ENCODE measurements at places on chromosomes 4 and X.

DNA sequence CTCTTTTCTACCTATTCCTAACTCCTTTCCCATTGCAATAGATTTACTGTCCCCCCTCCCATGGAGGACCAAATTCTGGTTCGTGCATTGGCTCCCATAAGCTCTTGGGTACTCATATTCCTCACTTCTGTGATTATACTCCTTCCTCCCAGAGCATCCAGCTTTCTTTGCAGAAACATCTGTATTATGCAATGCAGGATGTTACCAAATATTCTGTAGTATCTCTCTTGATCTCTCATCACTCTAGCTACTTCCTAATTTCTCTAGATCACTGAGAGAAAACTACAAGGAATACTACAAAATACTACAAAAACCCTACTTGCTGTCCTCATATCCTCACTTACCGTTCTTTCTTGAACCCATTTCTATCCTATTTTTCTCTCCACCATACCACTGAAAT lies 395.9 kb upstream of the HS3ST1 start:
- DNase-seq: no peak

GRCh38 chr4:148006001-148006400 lies 274.1 kb downstream of the ARHGAP10 start:
- no peak for DNase-seq

DNA sequence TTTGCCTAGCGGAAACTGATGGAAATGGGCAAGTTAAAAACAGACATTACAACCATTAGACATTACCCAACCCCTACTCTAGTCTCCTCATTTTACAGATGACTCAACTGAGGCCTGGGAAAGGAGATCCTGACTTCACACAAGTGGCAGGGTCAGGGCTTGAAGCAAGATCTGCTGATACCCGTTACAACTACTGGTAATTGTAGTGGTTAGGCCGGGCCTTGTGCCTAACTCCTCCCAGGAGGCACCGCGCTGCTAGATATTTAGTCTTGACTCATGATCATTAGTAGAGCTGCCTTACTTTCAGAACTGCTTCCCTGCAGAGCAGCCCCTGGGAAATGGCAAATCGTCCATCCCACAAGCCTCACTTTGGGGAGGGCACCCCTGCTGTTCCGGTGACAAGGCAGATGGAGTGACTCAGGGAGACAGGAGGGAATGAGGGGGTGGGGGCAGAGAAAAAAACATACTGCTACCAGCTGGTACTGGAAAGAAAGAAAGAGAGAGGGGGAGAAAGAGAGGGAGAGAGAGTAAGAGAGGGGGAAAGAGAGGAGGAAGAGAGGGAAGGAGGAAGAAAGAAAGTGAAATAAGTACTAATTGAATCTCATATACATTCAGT lies 12.2 kb downstream of the ARHGEF6 start:
- DNase-seq: no peak

- DNase-seq: peak; percentile 78
Measured at GRCh38 chrX:2894885-2895292, 34.2 kb downstream of the ARSD start.

GRCh38 chr4:27050731-27051130 lies 190.1 kb downstream of the STIM2 start:
- DNase-seq: no peak

DNA sequence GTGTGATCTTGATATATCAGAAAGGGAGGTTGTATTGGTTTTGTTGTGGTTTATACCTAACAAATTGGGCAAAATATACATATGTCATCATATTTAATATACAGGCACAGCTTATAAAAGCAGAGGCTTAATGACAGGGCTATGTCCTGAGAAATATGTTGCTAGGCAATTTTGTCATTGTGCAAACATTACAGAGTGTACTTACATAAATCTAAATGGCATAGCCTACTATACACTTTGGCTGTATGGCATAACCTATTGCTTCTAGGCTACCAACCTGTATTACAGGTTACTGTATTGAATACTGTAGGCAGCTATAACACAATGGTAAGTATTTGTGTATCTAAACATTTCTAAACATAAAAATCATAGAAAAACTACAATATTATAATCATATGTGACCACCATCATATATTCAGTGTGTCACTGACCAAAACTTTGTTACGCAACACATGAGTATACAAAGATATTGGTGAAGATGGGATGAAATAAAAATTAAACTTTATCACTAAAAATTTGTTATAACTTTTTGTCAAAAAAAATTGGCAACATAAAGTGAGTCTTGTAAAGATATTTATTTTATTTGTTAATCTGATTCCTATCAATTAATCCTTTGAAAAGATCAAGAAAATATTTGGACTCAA lies 414.0 kb upstream of the HS3ST1 start:
- no peak for DNase-seq

Data from LoVo (cell line).